ENCODE measurements at places on chromosomes 5 and 9.

DNA sequence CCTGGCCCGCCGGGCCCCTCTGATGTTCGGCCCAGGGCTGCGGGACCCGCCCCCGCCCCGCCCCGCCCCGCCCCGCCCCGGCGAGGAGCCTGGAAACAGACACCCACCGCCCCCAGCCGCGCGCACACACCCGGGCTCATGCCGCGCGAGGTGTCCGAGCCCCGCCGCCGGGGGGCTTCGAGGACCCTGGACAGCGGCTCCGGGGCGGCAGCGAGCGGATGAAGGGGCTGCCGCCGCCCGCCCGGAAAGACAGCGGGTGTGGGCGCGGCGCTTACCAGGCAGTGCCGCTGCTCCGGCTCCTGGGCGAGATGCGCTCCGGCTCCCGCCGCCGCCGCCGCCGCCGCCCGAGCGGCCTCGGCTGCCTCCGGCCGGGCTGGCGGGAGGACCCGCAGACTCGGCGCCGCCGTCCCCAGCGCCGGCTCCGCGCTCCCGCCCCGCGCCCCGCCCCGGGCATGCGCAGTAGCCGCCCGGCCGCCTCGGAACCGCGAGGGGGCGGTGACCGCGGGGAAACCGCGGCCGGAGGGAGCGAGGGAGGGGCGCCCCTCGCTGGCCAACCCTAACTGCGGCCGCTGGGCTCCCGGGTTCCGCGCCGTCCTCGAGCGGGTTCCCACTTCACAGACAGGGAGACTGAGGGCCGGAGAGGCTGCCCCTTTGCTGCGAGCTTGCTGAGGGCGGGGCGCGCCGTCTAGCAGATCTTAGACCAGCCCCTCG is at the start of gene GPRIN1:
TSS of gene GPRIN1 (minus strand) at position 433 of the 711 bp plus-strand sequence. CDS start 10,322 bp downstream, outside the sequence.
- peak; percentile 72 for DNase-seq

DNA sequence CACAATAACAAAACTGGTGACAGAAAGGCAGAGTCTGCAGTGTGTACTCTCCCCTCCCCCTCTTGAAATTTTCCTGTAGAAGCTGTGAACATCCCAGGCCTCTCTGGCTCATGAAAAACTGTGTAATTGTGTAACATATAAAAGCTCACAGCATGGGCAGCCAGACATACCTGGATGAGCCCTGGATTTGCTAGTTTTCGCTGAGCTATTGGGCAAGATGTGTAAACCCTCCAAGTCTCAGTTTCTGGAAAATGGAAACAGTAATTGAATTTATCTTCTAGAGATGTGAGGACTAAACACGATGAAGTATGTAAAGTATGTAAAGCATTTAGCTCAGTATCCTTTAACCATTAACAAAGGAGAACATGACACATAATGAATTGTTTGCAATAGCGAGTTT is 143.2 kb upstream of the ANKH start:
- DNase-seq, result no peak

DNA sequence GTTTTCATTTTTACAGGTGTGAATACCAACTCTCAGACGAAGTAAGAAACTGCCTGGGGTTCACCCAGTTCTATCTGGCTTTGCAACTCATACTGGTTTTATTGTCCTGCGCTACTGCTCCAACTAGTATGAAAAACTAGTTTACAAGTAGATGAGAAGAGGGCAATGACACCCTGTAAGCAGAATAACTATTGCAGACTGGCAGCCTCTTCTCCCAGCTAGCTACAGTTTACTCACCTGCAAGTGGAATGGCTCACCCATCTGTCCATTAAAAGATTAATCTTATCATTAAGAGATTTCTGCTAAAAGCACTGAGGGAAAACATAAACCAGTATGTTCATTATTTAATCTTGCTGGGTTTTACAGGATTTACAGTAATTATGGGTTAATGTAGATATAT is 113.4 kb downstream of the FRMD3 start:
- no peak for DNase-seq

DNA sequence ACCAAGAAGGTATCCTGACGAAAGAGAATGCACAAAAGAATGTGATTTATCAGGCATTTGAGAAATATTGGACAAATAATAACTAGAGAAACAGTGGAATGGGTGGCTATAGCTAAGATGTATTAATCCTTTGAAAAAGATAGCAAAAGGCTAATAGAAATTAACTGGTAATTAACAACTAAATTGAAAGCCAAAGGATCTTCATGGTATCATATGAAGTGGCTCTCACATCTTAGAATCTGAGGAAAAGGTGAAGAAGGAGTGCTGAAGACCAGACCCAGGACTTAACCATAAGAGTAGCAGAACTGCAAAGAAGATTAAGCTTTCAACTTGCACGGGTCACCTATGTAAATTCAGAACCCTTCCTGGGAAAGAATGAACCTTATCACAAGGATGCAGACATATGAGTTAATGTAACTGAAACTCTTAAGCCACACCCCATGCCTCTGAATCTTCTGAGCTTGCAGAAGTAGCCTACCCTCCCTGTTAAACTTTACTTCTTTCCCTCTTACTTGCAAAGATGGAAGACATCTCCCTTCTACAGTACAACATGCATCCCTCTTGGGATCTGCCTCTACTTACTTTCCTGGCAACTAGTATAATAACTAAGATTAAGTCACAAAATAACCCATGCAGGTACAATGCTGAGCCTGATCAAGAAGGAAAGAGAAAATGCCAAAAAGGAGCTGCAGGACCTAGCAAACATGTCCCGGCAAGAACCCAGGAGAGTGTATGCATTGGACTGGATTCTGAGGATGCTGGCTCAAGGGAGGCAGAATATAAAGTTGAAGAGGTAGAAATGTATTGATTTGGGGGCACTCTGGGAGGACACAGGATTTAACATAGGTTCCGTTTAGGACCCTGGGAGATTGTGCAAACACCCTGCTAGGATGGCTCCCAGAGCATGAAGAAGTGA is 395.5 kb upstream of the SLC30A5 start:
- DNase-seq, result peak; percentile 90

DNA sequence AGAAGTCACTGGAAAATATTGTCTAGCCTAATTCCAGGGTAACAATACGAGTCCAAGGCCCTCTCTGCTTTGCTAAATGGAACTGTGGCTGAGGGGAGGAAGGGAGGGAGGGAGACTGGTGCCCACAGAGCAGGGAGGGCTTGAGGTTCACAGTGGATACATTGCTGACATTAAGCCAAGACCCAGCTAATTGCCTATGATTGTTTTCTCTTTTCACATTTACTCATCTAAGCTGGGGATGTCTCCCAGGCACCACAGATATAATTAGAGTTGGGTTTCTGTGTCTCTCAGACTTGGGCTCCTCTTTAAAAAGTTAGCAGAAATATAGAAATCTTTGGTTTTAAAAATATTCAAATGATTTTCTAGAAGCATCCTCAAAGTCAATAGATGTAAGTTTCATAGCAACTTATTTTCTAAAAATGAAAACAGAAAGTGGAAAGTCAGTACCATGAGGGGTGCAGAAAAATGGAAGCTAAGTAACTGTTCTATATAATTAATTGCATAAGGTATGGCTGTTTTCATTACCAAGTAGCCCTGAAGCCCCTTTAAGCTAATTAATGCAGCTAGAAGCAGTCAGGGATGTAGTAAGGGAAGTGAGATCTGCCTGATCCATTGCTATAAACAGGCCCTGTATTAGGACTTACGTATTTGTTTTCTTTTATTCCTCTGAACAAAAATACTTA is 259.8 kb downstream of the NDUFS4 start:
- DNase-seq, result no peak

DNA sequence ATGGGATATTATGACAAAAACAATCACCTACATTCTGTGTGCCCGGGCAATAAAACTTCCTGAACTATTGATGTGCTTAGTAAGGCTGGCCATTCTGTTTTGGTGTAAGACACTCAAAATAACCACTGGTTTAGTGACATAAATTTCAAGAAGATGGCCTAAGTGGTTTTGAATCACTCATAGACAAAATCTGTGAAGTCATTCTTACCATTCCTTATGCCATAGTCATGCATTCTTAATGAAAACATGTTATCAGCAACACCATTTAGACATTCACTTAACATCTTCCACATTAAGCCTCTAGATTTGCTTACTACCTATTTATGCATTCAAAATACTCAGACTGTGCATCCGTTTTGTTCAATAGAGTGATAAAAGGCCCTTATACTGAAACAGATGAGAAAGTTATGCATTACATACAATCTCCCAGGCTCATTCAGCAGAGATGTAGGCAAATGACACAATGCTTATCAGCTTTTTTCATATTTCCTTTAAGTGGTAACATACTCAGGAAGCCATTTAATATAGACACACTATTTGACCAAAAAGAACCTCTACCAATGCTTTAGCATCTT is 848.8 kb upstream of the DMAC1 start:
- peak; percentile 80 for DNase-seq

DNA sequence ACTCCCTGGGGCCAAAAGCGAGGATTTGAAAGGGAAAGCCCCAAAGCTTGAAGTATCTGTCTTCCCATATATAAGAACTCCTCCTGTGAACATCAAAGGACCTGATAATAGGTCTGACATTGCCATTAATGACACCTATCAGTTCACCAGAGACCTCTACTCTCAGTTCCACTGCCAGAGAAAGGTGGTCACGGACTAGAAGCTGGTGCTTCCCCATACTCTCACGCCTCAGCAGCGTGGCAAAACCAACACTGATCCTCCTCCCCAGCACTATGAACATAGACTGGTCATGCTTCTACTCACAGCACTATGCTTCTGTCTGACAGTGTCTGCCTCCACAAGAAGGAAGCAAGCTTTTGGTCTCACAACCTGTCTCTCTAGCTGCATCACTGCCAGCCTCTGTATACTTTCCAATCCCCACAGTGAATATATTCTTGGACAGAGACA is 37.9 kb downstream of the NRG2 start:
- DNase-seq, result no peak

GRCh38 chr5:27652505-27652904 is 614.1 kb upstream of the CDH9 start:
- no peak for DNase-seq

All from hematopoietic multipotent progenitor cell treated with erythropoietin and hydrocortisone succinate and interleukin-3 and kit ligand, for 4 days (in vitro differentiated cells).